Cardiac fibroblast (primary cell): ENCODE measurements at places on chromosomes 2 and 18.

DNA sequence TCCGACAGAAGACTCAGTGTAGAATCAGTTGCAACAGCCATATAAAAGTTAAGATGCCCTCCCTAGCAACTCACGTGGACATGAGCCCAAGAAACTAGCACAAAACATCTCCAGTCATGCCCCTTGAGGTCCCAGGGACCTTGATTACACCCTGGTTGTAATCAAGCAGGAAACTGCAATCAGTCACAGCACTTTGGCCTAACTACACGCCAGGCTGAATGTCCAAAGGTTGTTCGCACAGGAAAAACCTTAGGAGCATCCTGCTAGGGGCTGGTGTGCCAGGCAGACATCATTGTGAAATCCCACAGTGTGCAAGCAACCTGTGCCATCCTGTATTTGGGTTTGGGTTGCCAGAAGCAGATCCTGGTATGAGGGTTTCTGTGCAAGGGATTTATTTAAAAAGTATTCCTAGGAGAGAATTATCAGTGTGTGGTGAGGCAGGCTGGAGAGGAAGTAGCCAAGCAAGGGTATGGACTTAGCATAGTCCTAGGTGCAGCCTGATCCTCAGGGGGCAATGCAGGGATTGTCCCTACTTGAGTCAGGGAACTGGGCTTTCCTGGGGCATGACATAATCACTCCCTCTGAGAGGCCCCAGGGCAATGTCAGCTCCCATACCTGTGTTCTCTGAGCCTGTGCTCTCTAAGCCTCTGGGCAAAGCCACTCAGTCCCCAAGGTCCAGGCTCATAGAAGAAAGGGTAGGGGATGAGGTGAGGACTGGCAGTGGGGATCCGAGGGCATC lies 17.8 kb upstream of the SULT1C2 start:
- DNase-seq, result no peak

- no peak for DNase-seq
These were observed 150.8 kb downstream of the RNF152 start for GRCh38 chr18:61741881-61742454.

DNA sequence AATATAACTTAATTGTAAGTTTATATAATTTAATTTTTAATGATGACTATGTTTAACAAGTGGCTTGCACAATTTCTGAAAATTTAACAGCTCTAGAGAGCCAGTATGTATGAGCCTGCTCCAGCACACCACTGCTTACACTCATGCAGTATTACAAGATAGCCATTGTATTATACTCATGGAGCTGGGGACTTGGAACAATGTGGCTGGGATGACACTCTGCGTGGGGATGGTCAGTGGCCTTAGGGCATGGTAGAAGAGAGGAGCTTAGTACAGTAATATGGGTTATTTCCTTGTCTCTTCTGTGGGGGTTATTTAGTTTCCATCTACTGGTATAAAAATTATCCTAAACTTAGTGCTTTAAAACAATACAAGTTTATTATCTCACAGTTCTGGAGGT lies 105.1 kb upstream of the STON1 start:
- DNase-seq, result no peak

DNA sequence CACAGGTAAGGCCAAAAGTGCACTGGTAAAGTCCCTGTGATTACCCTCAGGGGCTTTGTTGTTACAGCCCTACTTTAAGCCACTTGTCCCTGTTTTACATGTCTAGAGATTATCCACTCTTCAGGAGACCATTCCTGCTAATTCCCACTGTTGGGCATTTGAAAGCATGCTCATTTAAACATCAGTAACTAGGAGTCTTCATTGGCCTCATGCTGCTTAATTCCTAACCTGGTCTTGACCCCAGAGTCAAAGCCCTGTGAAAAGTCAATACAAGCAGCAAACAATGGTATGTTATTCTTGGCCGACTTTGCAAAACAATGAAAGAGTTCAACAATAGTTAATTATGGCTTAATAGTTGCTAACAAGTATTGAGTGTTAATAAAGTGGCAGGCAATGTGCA lies 23.2 kb downstream of the AFF3 start:
- no peak for DNase-seq

- no peak for DNase-seq
These were observed 149.7 kb downstream of the MREG start for GRCh38 chr2:215863687-215864086.

GRCh38 chr2:148646231-148646559 lies 1.6 kb downstream of the EPC2 start:
- no peak for DNase-seq

- DNase-seq, result no peak
These were observed 47.9 kb downstream of the KIF5C start for GRCh38 chr2:148922776-148923475.

- peak; percentile 91 for DNase-seq
These were observed at the start of gene SLC1A4 for GRCh38 chr2:64989126-64989981. Gene SLC1A4, plus strand, starts transcription at chr2:64989399. Its CDS starts 245 bp downstream, at chr2:64989644.

GRCh38 chr2:109342256-109342850 lies 213.3 kb downstream of the SH3RF3 start:
- DNase-seq, result no peak

DNA sequence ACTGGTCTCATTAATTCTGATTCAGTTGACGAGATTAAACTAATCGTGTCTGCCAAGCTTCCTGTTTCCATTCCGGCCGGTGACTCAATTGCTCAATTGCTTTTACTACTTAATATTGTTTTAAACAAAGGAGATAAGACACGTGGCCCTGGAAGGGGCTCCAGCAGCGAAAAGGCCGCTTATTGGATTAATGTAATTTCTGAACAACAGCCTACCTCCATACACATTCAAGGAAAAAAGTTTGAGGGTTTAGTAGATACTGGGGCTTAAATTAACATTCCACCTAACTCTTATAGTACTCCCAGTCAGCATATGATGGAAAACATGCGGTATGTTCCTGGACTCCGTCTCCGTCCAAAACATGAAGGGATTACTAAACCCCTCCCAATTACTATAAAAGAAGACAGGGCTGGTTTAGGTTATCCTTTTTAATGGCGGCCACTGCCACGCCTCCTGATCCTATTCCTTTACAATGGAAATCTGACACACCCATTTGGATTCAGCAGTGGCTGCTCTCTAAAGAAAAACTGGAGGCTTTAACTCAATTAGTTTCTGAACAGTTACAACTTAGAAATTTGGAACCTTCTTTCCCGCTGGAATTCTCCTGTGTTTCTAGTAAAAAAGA lies 27.1 kb downstream of the VPS54 start:
- no peak for DNase-seq

GRCh38 chr18:31634331-31634713 lies 42.6 kb downstream of the TTR start:
- DNase-seq, result no peak

DNA sequence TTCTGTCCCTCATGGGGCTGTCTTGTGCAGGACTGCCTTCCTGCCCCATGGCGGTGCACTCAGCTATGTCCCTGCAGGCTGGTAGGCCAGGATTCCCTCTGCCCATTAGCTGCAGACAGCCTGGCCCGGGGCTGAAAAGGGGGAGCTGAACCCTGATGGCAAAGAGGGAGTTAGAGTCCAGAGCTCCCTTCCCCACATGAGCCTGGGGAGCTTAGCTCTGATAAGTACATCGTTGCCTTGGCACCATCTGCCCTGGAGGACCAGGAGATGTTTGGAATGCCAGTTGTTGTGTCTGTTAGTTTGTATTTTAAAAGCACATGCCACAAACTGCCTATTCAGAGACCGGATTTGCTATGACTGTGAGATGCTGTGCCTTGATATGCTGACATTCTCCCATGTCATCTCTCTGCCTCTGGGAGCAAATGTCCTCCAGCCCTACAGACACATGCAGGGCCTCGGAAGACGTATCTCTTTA lies 65.1 kb upstream of the AFF3 start:
- DNase-seq, result no peak

- DNase-seq, result peak; percentile 98
These were observed 21.5 kb upstream of the TXNL4A start for GRCh38 chr18:80009661-80010550.

GRCh38 chr18:54647176-54647575 lies 56.1 kb downstream of the DYNAP start:
- DNase-seq, result peak; percentile 29

- DNase-seq, result no peak
These were observed 66.6 kb upstream of the WIPF1 start for GRCh38 chr2:174664084-174664759.

- DNase-seq, result no peak
These were observed 154.5 kb downstream of the ZFP36L2 start for GRCh38 chr2:43071599-43072550.

GRCh38 chr2:224941960-224942359 lies 100.3 kb downstream of the DOCK10 start:
- DNase-seq, result no peak

DNA sequence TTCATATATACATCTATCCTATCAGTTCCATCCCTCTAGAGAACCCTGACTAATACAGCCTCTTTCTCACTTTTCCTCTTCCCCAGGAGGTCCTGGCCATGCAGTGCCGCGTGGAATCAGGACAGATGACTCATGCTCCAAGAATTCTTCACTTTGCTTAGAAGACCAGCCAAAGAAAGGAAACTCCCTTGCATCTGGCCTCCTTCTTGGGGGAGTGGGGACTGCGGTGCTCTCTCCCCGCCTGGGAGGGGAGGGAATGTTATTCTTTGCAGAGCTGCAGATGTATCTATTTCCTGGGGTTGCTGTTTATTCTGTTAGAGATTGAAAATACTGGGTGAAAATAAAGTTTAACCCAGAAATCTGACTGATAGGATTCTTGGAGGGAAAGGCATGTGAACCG lies 111.5 kb upstream of the SH3BP4 start:
- DNase-seq, result peak; percentile 94

GRCh38 chr2:100781523-100782379 lies 38.2 kb upstream of the NPAS2 start:
- no peak for DNase-seq

DNA sequence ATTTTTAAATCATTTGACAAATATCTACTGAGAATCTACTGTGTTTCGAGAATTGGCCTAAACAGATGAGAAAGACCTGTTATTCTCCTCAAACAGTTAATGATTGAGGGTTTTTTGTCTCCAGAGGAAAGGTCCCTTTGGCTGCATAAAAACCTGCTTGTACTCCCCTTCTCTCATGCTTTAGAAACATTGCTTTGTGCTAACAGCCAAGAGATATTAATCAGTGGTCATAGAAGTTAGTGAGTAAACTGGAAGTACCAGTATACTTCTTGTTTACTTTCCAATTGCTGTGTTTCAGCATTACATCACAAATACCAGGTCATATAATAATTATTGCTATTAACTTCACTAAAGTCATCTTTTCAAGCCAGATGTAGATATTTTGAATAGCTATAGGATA lies 34.1 kb downstream of the ITGB6 start:
- no peak for DNase-seq

GRCh38 chr2:85589982-85590791 lies 5.4 kb upstream of the RNF181 start:
- peak; percentile 95 for DNase-seq

GRCh38 chr2:11096591-11096990 lies 58.7 kb upstream of the SLC66A3 start:
- no peak for DNase-seq

GRCh38 chr2:85796046-85796340 lies 42.2 kb downstream of the ATOH8 start:
- no peak for DNase-seq

DNA sequence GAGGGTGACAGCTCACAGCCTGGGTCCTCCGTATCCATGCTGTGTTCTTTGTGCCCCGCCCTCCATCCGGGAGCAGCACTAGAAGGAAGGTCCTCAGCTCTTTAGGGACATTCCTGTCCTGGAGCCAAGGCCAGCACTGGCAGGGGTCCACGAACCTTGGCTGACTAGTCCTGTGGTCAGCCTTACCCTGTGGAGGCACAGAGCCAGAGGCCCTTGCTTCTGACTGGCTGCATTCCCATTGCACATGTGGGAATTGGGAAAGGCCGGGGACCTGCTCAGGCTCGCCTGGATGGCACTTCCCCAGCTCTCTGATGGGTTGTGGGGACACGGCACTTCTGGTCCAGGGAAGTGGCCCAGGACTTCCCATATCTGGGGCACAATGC lies 24.9 kb upstream of the RHOB start:
- peak; percentile 96 for DNase-seq

- peak; percentile 32 for DNase-seq
These were observed at the start of gene DLGAP1 for GRCh38 chr18:4455113-4455811. Gene DLGAP1, minus strand, starts transcription at chr18:4455307.

DNA sequence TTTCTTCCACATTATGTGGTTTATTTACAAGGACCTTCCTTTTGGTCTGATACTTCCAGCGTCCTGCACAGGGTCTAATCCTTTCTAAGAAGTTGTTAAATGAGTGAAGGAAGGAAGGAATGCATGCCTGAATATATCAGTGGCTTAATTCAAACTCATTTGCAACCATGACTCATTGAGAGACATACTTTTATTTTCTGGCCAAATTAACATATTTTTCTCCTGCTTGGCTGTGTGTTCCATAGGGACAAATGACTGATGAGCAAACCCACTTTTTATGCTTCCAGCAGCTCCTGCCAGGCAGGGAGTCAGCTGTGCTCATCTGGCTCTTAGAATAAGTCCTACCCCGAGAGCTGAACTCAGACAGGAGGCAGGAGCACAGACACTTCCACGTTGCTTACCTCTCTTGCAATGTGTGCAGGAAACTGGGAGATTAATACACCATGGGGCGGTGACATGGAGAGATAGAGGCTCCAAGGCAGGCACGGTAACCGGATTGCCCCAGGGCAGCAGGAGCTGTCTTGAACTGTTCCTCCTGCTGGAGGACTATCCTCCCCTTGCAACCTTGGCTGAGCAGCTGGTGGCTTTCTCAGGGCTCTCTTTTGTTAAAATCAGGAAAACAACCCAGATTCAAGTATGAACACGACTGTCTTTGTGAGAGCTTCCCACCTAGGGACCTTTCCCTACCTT lies 667.5 kb upstream of the HS6ST1 start:
- no peak for DNase-seq

DNA sequence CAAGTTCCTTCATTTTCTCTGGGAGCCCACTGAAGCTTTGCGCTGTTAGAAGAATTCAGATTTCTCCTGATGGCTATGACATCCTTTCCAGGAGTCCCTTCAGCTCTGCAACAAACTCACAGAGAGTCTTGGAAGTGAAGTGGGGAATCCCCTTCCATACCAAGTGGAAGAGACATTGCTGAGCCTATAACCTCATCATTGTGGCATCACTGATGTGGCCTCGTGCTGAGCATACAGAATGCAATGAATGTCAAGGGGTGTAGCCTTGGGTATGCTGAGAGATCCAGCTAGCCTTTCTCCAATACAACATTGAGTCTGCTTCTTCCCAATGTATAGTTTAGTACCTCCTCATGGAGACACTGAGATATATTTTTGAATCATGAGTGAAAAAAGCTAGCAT lies 311.1 kb upstream of the RAB12 start:
- no peak for DNase-seq

DNA sequence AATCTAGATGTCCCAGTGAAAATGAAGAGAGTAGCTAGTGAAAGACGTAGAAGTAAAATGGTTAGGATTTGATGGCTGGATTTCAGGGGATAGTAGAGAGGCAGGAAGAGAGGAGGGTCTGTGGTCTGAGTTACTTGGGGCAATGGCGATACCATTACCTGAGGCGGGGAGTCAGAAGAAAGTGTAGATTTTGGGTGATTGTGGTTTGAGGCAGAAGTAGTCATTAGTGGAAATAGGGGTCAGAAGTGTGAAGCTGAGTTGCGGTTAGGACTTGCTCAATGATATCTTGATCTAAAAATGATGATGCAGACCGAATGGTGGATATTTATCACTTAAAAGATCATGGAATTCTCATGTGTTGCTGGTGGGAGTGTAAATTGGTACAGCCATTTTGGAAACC lies 41.0 kb downstream of the CEP192 start:
- DNase-seq, result no peak
